Activated T-helper 17 cell treated with anti-CD3 and anti-CD28 coated beads, Interleukin-2, amount 50 U/mL, for 72 hours (primary cell): ENCODE measurements at places on chromosomes 5 and 9. TPM values are rescaled to one million over a fixed set of nuclear protein-coding genes. Genes with fewer than 3 reads are reported as not detected.

DNA sequence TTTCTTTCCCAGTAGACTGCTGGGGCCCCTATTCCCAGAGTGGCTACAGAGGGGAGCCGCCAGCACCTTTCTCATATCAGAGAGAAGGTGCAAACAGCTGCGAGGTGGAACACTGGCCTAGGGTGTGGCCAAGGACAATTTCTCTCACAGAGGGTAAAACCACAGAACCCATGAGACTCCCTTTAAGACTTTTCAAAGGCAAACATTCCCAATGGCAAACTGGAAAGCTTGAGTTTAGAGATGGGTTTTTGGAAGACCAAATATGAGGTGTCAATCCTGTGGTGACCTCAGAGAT lies 335.1 kb upstream of the PIK3R1 start:
- ATAC-seq = no peak

DNA sequence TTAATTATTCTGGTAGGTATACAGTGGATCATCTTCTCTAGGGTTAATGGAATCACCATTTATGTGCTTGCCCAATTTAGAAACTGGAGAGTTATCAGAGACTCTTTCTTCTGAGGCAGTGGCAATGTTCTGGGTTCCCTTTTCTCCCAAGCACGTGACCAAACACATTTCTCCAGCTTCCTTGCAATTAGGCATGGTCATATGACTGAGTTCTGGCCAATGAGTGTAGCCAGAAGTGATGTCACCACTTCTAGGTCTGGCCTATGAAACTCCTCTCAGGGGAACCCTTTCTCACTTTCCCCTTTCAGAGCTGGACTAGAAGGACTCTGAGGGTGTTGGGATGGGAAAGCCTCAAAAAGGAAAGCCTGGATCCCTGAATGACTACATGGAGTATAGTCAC lies 172.0 kb downstream of the NSG2 start:
- ATAC-seq = no peak

DNA sequence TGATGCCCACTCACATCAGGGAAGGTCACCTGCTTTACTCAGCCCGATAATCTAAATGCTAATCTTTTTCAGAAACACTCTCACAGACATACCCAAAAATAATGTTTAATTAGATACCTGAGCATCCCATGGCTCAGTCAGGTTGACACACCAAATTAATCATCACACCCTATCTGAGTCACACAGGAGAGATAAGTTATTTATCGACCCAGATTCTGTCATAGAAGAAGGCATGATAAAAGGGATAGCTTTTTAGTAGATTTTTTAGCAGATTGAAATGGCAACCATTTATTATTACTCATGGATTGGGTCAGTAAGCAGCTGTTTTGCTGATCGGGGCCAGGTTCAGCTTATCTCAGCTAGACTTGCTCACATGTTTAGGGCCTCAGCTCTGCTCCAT lies 97.8 kb upstream of the TYRP1 start:
- no peak for ATAC-seq

- ATAC-seq = no peak
Measured at GRCh38 chr5:127389601-127390000, 99.0 kb downstream of the MEGF10 start.

DNA sequence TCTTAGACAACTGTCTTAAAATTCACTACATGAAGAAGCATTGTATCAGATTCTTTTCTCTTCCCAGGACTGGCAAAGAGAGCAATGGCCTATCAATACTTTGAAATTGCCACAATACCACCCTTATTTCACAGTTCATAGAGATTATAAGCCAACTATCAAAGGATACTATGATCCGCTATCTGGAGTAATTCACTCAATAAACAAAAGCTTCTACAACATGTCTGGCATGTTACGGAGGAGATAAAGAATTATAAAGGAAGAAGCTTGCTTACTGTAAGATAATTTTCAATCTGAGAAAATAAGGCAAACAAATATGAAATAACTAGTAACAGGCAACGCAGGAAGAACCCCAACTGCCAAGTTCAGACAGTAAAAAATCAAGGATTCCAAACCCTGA lies 114.8 kb downstream of the GNAQ start:
- no peak for ATAC-seq

- ATAC-seq = no peak
Measured at GRCh38 chr5:33701251-33701650, 190.5 kb downstream of the ADAMTS12 start.

GRCh38 chr5:38463634-38464521 lies 92.6 kb downstream of the LIFR start:
- no peak for ATAC-seq

DNA sequence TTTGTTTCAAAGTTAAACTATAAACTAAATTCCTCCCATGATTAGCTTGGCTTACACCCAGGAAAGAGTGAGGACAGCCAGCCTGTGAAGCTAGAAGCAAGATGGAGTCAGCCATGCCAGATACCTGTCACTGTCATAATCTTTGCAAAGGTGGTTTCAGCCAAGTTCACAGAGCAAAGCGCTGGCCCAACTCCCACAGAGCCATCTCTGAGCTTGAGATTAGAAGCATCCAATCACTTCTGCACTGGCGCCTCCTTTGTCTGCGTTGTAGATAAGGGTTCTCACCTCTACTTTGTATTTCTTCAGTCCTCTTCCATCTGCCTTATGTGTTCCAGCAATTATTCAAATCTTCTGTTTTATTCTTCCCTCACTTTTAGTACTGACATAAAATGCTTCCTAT lies 119.4 kb upstream of the ACO1 start:
- no peak for ATAC-seq

DNA sequence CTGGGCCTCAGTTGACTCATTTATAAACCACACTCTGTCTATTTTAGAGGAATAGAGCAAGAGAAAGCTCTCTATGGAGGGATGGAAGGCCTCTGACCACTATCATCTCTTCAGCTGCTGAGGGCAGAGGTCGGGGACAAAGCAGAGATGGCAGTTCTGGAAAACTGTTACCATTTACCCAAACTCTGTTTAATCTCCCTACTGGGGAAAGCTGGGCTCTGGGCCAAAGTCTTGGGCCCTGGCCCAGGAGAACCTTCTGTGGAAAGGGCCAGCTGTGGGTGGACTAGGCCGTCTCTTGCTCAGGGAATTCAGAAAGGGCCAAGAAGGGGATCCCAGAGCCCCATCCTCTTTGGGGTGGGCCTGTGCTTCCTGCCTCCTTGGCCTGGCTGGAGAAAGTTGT lies 100.0 kb downstream of the PSD2 start:
- no peak for ATAC-seq

GRCh38 chr9:25733336-25733982 lies 55.2 kb upstream of the TUSC1 start:
- ATAC-seq = no peak

DNA sequence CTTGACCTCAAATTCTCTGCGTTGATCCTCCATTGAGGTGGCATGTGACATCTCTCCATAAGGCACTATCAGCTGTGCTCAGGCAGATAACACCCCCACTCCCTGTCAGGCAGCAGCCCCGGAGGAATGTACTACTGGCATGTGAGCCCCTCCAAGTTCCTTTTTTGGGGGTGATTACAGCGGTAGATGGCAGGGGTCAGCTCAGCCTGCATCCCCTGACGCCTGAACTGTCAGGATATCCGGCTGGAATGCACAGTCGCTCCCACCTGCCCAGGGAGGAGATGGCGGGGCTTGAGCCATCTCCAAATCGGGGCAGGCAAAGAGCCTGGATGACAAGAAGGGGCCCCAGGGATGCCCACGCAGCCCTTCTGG lies 40.8 kb downstream of the FAM78A start:
- no peak for ATAC-seq

FBXO38 gene
- total RNA-seq = 44.1 TPM
